GM12892 (cell line): ENCODE measurements at places on chromosomes 4 and X.
A peak's percentile ranks its signal among the peaks of the same experiment; 100 is the strongest.

DNA sequence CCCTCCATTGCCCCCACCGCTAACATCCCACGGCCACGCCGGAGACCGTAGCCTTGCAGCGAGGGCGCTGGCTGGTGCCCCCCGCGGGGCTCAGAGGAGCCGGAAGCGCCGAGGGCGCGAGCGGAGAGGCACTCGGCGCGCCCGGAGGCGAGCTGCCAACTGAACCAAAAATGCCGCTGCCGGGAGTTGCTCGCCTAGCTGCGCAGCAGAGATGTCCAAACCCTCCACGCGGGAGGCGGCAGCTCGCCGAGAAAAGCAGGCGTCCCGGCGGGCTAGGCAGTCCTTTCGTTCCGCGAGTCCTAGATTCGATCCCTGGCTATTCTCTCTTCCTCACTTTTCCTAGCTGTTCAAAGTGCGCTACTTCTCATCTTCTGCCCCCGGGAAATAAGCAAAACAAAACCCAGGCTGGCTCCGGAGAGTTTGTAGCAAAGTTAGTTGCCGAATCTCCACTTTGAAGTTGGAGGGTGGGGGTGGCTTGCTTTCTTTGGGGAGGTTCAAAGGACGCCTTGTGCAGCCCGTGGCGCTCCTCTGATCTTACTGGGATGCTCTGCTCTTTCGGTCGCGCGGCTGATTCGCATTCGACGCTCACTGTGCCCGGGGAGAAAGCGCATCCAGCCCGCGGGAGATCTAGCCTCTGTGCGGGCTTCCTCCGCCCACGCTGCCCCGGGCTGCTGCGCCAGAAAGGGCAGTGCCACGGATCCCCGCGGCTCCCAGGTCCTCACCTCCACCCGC, 723 bp downstream of the NKX6-1 start:
- no peak for DNase-seq

- no peak for DNase-seq
Observed at GRCh38 chr4:60721685-60722084, 478.4 kb upstream of the ADGRL3 start.

GRCh38 chr4:17702641-17703040, 78.8 kb downstream of the FAM184B start:
- DNase-seq, result no peak

GRCh38 chrX:15829217-15829616, 25.4 kb downstream of the AP1S2 start:
- no peak for DNase-seq

DNA sequence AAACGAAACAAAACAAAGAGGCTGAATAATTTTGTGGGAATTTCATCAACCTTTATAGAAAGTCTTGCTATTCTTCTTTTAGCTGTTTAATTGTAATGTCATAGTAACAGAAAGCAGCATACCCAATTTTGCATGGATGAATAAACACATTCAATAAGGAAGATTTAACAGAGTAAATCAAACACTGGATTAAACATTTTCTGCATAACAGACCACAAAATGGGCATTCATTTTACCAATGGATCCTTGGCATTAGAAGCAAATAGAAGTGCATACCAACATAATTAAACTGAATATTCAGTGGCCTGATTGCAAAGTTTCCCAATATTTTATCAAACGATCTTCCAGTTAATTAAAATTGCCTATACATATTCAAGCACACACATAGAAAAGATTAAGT, 4.4 kb upstream of the CHM start:
- DNase-seq, result no peak

GRCh38 chr4:304969-305680, at the start of gene ZNF732:
ZNF732 (minus strand) TSS chr4:305474; CDS start chr4:305310, 164 bp downstream.
- DNase-seq, result no peak

GRCh38 chr4:71587995-71588394, 195.9 kb downstream of the GC start:
- no peak for DNase-seq

GRCh38 chr4:37635155-37635554, 51.0 kb downstream of the RELL1 start:
- no peak for DNase-seq

GRCh38 chr4:7872264-7872771, 67.3 kb downstream of the AFAP1 start:
- DNase-seq, result no peak

DNA sequence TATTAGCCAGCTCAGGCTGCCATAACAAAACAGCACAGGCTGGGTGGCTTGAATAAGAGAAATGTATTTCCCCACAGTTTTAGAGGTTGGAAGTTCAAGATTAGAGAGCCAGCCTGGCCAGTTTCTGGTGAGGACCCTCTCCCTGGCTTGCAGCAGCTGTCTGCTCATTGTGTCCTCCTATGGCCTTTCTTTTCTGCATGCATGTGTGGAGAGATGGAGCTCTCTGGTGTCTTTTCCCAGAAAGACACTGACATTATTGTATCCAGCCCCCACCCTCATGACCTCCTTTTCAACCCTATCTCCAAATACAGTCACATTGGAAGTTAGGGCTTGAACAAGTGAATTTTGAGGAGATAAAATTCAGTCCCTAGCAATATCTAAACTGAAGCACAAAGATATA, 263.8 kb upstream of the PABPC4L start:
- no peak for DNase-seq

- DNase-seq, result no peak
Observed at GRCh38 chrX:40891798-40892197, 156.5 kb upstream of the MED14 start.

DNA sequence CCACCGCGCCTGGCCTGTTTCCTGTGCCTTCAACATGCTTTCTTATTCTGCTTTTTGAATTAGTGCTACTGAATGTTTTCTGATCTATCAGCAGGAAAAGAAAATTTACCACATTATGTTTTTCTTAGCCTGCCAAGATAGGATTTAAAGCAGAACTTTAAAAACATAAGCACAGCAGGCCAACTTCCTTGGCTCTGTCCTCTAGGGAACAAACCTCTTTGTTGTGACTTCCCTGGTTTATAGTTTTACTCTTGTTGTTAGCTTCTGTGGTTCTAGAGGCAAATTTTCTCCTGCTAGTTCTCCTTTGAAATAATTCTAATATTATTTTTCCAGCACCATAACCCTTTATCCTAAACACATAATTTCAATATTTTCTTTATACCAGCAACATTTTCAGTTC, 605.1 kb downstream of the ADGRL3 start:
- DNase-seq, result no peak

- no peak for DNase-seq
Observed at GRCh38 chr4:29853833-29854232, 866.3 kb upstream of the PCDH7 start.

GRCh38 chrX:7198499-7198898, 50.5 kb upstream of the PUDP start:
- no peak for DNase-seq

GRCh38 chrX:132033166-132033565, 10.1 kb downstream of the STK26 start:
- no peak for DNase-seq

DNA sequence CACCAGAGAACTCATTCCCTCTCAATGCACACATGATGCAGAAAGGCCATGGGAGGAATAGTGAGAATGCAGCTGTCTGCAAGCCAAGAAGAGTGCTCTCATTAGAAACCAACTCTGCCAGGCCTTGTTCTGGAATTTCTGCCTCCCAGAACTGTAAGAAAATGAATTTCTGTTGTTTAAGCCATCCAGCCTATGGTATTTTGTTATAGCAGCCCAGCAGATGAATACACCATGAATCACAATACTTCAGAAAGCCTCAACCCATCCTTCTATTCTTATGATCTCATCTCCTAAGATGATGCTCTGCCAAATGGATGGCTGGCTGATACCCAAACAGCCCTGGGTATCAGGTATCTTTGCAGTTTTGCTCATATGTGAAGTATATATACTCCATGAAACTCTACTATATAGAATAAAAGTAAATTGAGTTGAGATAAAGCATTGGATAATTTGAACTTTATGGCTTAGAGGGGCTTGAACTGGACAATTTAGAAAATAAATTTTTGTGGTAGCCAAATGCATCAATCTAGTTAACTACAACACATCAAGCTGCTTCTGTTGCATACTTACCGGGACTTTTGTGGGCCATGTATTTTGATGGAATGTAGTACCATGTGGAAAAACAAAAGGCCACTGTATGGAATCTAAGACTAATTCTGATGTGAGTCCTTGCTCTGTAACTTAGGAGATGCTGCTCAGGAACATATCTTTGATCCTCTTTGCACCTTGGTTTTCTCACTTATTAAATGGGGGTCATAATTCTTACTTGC, 245.9 kb downstream of the HS3ST1 start:
- no peak for DNase-seq

DNA sequence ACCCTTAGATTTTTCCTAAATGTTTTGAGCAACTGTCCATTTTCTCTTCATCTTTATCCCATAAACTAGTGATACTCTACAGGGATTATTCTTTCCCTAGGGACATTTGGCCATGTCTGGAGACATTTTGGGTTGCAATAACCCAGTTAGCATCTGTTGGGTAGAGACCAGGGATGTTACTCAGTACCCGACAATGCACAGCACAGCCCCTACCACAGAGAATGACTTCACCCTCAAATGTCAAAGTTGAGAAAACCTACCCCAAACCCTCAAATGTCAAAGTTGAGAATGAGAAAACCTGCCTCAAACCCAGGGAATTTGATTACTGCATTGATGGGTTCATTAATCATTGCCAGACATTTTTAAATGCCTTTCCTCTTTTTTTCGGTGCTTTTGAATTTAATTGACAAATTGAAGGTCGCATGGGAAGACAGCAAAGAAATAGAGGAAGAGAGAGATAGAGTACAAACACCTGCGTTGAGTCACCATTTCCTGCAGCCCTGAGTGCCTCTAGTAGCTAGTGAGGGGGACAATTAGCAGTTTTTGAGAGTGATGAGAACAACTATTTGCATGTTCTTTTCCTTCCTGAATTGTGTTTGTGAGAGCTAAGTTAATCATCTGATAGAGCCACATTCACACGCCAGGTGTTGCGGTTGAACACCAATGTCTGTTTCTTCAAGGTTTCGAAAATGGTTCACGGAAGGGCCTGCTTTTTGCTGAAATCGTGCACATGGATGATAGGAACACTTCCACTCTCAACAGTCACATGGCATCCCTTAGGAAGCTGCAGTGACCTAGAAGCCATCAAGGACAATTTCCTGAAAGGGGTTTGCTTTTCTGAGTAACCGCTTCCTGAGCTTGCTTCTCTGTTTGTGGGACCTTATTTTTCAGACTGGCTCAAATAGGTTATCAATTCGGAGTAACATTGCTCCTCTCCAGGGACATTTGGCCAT, 203.9 kb upstream of the VCX3A start:
- peak; percentile 9 for DNase-seq

DNA sequence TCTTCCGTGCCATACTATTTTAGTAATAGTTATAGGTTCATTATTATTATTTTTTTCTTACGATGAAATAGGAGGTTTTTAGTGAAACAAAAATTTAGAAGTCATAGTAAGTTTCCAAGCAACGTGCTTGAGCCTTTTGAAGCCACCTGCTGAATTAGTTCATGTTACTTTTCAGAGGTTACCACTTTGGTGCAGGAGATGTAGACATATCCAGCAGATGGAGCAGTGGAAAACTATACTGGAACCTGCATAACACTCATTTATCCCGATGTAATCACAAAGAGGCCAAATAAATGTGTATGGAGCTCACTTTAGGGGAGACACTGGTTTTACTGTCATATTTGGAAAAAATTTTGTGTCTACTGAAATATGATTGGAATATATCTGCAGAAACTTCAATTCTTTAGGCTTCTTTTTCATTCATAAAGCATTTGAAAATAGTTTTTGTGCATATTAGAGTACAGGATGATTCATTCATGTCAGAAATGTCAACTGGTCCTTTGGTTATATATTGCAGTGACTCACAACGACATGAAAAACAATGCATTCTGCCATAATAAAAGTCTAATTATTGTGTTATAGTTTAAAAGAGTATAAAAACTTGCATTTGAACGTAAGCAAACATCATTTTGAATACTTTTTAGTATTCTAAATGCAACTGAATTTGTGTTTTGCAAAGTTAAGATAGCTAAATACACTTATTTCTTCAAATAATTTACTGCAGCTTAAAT, 2182.9 kb upstream of the TENM3 start:
- DNase-seq, result no peak

GRCh38 chrX:149131774-149132173, 373.3 kb downstream of the IDS start:
- no peak for DNase-seq

DNA sequence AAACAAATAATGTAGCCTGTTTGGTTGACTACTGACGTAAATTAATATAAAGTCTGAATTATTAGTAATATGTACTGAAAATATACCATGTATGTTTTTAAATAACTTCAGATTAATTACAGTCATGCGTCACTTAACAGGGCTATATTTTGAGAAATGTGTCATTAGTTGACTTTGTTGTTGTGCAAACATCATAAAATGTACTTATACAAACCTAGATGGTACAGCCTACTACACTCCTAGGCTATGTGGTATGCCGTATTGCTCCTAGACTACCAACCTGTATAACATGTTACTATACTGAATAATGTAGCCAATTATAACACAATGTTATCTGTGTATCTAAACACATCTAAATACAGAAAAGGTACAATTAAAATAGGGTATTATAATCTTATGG, 66.6 kb downstream of the RNF150 start:
- DNase-seq, result no peak
